ENCODE measurements at places on chromosomes 7 and 10.

DNA sequence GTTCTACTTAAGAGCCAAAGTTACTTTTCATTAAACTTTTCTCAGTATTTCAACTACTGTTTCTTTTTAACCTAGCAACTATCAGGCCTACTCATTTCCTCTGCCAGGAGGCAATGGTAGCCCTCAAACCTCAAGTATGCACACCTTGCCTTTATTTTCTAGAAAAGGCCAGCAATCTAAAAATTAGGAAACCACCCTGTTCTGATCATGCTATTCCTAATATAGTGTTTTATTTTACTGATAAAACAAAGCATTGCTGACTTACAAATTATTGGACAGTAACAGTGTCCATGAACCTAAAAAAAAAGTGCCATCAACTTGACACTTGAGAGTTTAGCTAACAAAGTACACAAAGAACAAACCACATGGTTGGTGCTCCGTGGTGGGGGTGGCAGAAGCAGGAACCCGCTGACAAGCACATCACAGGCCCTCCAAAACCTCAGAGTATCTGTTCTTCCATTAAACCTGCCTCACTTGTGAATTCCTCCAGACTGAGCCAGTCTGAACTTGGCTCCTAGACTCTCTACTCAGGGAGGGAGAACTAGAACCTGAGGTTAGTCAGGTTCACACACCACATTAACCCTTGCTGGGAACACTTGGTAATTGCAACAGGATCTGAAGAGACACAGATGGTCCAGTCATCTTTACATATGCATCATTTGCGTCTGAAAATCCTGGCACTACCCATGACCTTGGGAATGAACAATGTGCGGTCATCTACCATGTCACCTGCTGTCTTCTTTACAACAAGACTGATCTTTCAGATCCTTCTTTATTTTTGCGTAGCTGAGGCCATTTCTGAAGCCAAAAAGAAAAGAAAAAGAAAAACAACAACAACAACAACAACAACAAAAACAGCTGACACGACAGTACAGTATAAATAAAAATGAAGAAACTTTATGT, 31.9 kb downstream of the PIP4K2A start:
- DNase-seq: no peak

DNA sequence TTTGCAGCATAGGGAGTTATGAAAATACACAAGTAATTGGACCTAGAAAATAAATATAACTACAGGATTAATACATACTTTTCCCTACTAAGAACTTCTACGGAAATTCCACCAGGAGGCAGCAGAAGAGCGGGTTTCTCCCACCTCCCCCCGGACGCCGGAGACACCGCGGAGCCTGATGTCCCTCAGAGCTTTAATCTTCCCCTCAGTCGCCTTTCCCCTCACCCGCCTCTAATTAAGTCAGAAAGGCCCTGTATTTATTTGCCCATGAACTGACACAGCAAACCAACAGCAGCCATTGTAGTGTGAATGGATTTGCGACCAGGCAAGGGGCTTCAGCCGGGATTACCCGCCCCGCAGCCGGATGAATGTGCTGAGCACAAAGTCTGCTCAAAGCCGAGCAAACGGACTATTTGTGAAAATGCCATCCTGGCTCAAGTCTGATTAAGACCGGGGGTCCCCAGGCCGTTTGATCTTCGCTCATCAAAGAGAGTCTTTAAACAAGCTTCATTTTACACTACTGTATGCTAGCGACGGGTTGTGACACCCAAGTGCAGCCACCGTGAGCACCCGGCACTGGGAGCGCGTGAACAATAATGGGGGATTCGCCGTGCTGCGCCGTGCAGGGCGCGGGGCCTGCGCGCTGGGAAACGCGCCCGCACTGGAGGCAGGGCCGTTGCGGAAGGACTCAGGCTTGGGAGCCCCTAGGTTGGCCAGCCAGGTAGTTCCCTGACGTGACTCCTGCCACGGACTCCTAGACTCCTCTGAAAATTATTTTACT, 5.6 kb upstream of the DKK1 start:
- DNase-seq: peak; percentile 28

GRCh38 chr10:75408911-75409885, 7.6 kb upstream of the ZNF503 start:
- DNase-seq: peak; percentile 58

GRCh38 chr7:116897661-116898060, 35.3 kb downstream of the CAPZA2 start:
- DNase-seq: no peak

DNA sequence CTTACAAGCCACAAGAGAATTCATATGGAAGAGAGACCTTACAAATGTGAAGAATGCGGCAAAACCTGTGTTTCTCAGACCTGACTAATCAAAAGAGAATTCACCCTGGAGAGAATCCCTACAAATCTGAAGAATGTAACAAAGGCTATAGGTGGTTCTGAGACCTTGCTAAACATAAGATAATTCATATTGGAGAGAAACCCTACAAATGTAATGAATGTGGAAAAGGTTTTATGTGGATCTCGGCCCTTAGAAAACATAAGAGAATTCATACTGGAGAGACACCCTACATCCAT, 33.4 kb downstream of the ZNF727 start:
- no peak for DNase-seq

All from activated T-cell treated with anti-CD3 and anti-CD28 coated beads, Interleukin-2, amount 50 U/mL, for 24 hours (primary cell).